ENCODE measurements at places on chromosomes 4 and X. TPM values are rescaled to one million over a fixed set of nuclear protein-coding genes. Genes with fewer than 3 reads are reported as not detected.

DNA sequence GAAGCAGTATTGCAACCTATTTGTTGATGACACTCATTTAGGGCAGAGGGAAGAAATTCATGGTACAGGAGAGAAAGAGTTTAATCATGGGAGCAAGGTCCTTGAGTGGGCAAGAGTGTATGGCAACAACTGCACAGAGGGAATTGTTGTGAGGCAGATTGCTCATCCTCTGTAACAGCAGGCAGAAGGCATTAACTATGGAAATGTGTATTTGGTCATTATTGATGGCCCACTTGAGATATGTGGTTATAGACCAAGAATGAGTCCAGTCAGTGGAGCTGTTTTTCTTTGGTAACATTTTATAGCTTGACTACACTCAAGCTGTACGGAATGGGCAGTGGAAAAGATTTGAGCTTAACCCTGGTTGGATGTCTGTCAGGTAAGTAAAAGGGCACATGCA is 15.9 kb downstream of the PLRG1 start:
- DNase-seq, result no peak

Gene RAB41
- total RNA-seq, result 0.29 TPM

DNA sequence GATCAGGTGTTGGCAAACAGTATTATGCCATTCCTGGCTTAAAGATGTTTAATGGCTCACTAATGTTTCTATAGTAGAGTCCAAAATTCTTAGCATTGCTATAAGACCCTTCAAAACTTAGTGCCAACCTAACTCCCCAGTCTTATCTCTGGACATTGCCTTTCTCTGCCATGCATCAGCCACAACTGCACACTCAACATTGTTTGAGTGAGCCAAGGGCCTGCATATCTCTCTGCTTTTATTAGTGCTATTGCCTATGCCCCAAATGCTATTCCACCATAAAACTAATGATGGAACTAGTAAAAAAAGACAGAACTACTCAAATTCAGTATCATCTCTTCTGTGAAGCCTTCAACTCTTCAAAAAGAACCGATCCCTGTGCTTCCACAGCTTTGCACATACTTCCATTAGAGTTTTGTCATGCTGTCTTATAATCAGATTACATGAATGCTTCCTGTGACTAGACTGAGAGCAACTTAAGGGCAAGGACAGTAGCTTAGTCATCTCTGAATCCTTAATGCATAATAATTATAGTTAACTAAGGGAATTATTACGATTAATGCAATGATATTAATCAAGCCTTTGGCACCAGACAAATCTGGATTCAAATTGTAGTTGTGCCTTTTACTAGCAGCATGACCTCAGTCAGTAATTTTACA is 53.7 kb downstream of the CHM start:
- no peak for DNase-seq

GRCh38 chr4:123121241-123121907 is 199.0 kb upstream of the NUDT6 start:
- DNase-seq, result no peak

Gene CXXC4
- total RNA-seq, result 4.2 TPM

GRCh38 chrX:47047989-47048388 is 30.3 kb upstream of the RGN start:
- DNase-seq, result no peak

GRCh38 chr4:79652232-79652631 is 244.2 kb upstream of the GK2 start:
- no peak for DNase-seq

Gene DTHD1
- total RNA-seq, result 0.55 TPM

Gene MAGEC1
- total RNA-seq, result not detected

- no peak for DNase-seq
These were observed 197.0 kb downstream of the ADGRL3 start for GRCh38 chr4:61397174-61397573.

Gene CLDN22
- total RNA-seq, result not detected

DNA sequence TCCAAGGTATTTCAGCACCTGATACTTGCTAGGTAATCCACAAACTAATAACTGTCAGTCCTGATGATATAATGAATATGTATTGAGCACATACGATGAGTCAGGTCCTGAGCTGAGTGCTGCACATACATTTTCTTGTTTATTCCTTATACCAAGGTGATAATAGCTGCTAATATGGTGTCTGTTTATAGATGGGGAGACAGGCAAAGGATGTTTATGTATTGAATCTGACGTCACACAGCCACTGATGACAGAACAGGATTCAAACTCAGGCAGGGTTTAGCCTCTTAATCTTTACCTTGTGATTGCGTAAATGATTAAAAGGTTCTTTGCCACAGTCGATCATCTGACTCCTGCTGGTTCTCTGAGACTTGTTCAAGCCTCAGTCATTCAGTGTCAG is 609.9 kb upstream of the CPEB2 start:
- no peak for DNase-seq

GRCh38 chrX:16240231-16240905 is 73.1 kb downstream of the MAGEB17 start:
- DNase-seq, result no peak

DNA sequence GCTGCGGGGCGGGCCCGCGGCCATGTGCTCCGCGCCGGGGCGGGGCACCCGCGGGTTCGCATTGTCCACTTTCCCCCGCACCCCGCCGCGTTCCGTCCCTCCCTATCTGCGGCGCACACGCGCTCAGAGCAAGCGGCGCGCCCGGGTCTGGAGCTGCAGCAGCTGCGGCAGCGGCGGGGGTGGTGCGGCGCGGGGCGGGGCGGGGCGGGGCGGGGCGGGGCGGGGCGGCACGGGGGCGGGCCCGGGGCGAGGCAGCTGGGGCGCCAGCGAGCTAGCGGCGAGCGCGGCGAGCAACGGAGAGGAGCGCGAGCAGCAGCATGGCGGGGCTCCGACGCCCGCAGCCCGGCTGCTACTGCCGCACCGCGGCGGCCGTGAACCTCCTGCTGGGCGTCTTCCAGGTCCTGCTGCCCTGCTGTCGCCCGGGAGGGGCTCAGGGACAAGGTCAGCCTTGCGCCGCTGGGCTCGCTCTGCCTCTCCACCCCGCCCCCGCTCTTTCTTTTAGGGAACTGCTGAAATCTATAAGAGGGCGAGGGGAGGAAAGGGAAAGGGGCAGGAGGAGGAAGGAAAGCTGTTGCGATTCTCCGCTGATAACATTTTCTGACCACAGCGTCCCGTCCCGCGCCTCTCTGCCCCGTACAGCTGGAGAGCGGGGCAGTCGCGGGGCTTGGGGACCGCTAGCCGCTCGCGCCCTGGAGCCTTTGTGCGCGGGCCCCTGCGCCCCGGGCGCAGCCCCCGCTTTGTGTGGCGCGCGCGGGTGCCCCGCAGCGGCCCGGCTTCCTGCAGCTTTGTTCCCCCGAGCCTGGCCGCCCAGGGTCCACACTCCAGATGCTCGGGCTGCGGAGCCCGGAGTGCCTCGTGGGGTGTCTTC is at the start of gene TMEM131L:
Gene TMEM131L, plus strand, starts transcription at position 280 of the 868 bp plus-strand sequence. Its CDS starts 38 bp downstream, at position 318.
- peak; percentile 81 for DNase-seq

GRCh38 chr4:78186597-78187543 is 129.7 kb downstream of the FRAS1 start:
- no peak for DNase-seq

DNA sequence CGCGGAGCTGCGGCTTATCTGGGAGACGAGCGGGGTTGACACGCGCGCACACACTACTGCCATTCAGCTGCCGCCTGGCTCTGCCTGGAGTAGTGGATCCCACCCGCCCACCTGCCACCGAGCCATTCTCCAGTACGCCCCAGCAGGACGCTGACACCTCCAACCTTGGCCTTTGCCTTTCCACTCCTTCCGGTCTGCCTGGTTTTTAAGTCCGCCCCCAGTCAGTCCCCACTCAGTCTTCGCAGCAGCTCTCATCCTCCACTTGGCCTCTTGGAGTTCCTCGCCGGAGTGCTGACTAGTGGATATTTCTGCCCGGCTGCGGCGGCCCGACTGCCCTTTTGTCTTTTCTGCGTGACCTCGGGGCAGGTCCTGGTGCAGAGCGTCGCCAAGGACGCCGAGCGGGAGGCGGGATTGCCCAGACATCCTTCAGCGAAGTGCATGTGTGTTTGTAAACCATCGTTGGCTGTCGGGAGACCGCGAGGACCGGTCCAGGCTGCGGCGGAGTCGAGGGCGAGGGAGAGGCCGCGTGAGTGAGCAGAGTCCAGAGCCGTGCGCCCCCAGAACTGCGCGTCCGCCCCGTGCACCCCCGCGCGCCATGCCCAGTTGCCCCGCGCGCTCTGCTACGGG is 1.1 kb downstream of the SLIT2 start:
- peak; percentile 50 for DNase-seq

- peak; percentile 29 for DNase-seq
These were observed 44.3 kb downstream of the IL21 start for GRCh38 chr4:122576261-122577188.

Gene PRDM8
- total RNA-seq, result 2.9 TPM

GRCh38 chr4:10898072-10898471 is 213.5 kb upstream of the CLNK start:
- no peak for DNase-seq

Gene ASB12
- total RNA-seq, result 1.2 TPM

Gene SHROOM4
- total RNA-seq, result 2.9 TPM

- DNase-seq, result no peak
These were observed 32.2 kb downstream of the NDP start for GRCh38 chrX:43940816-43941474.

GRCh38 chr4:104901961-104902605 is 244.6 kb upstream of the TET2 start:
- no peak for DNase-seq

GRCh38 chr4:125836597-125837195 is 521.9 kb downstream of the FAT4 start:
- no peak for DNase-seq

- DNase-seq, result no peak
These were observed 50.0 kb upstream of the GPC4 start for GRCh38 chrX:133465254-133465653.

GRCh38 chrX:122115604-122116003 is 1068.2 kb downstream of the GLUD2 start:
- DNase-seq, result no peak

- no peak for DNase-seq
These were observed 1.8 kb downstream of the FGF5 start for GRCh38 chr4:80268081-80268823.

- DNase-seq, result peak; percentile 58
These were observed 53.8 kb downstream of the VSIG4 start for GRCh38 chrX:65985922-65986588.
